Hepatocyte (in vitro differentiated cells): ENCODE measurements at places on chromosomes 16 and 17. TPM values are rescaled to one million over a fixed set of nuclear protein-coding genes. Genes with fewer than 3 reads are reported as not detected.
A peak's percentile ranks its signal among the peaks of the same experiment; 100 is the strongest.

DNA sequence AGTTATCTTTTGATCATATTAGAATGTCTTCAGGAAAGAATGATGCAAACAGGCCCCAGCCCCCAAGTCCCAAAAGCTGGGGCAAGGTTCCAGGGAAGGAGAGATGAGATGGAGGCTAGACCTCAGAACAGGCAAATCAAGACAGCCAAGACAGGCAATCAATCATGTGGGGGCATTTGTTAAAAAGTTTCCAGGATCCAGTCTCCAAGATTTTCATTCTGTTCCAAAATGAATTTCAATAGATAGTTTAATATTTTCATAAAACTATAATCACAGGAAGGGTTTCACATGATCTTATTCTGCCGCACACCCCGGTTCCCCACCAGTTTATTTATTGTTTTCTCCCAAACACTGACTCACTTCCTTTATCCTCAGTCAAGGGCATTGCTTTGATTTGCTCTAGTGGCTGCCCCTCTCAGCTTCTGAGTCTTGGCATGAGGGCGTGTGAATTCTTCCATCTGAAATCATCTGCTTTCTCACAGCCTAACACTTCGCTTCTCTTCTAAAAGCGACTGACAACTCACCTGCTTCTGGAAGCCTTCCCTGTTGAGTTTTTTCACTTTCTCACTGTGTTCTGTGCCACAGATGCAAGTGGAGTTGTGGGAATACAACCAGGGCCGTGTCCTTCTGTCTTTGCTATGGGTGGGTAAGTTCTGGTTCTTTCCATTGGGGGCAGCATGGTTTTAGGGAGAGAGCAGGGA is 12.2 kb upstream of the TERF2 start:
- H3K36me3 ChIP-seq: no peaks in the 10 kb centered on the region
- peaks cover 15% of the 10 kb centered on the region for H3K4me1 ChIP-seq
- peak; percentile 79 for DNase-seq
- H3K27ac ChIP-seq: peak overlapping the region; percentile 93

DNA sequence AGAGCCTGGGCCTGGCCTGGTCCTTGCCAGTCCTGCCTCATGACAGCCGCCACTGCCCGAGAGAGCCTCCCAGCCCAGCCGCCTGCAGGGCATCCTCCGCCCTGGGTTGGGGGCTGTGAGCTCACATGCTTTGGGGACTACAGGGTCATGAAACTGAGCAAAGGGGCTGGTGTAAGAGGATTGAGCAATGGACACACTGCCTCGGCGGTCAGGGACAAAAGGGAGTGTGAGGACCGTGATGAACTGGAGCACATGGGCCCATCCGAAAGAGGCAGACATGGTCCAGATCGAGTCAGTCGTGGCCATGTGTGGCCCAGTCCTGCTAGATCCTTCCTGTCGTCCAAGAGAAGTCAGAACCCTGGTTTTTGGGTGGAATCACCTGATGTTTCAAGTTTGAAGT is 52.3 kb downstream of the GSG1L start:
- no peaks in the 10 kb centered on the region for H3K36me3 ChIP-seq
- no peak overlapping the region for H3K27ac ChIP-seq
- no peak overlapping the region for H3K4me3 ChIP-seq
- no peak for DNase-seq
- H3K27me3 ChIP-seq: no peaks in the 10 kb centered on the region
- no peaks in the 10 kb centered on the region for H3K4me1 ChIP-seq

GRCh38 chr16:87141402-87141801 is 175.8 kb downstream of the C16orf95 start:
- H3K4me1 ChIP-seq: no peaks in the 10 kb centered on the region
- DNase-seq: no peak
- no peaks in the 10 kb centered on the region for H3K27me3 ChIP-seq
- H3K36me3 ChIP-seq: no peaks in the 10 kb centered on the region

DNA sequence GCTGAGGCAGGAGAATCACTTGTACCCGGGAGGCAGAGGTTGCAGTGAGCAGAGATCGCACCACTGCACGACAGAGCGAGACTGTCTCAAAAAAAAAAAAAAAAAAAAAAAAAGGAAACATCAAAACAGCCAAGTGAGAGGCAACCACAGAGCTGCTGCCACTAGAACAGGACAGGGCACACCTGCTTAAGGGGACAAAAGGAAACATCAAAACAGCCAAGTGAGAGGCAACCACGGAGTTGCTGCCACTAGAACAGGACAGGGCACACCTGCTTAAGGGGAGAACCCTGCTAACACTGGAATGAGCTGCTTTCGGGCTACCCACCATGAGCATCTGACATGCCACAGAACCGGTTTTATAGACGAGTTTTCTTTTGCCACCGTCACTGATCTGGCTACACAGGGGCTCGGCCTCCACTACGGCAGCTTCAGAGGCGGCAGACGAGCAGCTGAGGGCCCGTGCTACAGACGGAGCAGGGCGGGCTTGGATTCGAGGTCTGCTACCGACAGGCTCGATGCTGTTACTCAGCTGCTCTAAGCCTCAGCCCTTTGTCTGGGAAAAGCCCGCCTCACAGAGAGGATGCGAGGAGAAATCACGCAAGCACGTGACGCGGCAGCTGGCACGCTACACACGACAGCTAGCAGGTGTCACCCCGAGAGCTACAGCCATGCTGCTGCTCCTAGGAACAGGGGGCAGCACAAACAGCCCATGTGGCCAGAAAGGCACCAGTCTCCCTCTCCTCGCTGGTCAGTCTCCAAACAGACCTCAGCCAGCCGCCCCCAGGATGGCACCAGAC is 2.0 kb downstream of the P4HB start:
- peaks cover 27% of the 10 kb centered on the region for H3K4me1 ChIP-seq
- H3K4me3 ChIP-seq: peak overlapping the region; percentile 97
- H3K27ac ChIP-seq: peak overlapping the region; percentile 90
- no peaks in the 10 kb centered on the region for H3K27me3 ChIP-seq
- H3K36me3 ChIP-seq: no peaks in the 10 kb centered on the region
- no peak for DNase-seq

DNA sequence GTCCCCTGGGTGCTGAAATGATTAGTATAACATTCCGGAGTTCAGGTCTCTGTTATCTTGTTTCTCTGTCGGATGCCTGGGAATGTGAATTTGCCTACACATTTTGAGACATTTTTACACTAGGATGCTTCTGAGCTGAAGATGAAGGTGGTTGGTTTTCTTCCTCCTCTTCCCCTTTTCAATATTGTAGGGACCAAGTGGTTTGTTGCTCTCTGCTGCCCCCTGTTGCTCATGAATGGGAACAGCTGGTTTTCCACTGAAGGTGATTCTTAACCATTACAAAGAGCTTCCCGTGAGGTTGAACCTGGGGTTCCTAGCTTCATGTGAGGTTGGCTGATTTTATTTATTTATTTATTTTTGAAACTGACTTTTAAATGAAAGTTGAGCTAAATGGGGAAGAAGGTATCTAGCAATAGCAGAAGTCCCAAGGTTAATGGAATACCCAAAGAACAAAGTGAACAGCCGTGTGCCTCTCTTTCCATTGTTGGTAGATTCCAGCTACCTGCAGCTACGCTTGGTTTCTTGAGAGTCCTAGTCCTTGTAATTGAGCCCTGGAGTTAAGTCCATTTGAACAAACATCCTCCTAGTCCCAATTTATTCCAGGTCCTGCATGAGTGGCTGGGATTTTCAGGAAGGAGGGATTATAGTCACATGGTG is 983.9 kb upstream of the EEF2KMT start:
- no peaks in the 10 kb centered on the region for H3K36me3 ChIP-seq
- no peaks in the 10 kb centered on the region for H3K4me1 ChIP-seq
- H3K27me3 ChIP-seq: no peaks in the 10 kb centered on the region
- no peak overlapping the region for H3K27ac ChIP-seq

DNA sequence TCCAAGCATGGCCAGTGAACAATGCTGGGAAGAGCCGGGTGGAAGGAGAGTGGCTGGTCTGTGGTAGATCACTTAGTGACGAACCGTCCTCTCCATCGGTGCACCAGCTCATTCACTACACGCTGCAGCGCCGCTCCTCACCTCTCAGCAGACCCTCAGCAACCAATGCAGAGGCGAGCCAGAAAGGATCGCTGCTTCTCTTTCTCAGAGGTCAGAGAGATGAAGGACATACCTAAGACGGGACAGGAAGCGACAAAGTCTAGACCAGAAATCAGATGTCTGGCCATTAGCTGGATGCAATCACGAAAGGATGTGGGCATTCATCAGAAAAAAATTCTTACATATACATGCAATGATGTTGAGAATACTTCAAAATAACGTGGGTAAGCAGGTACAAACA is 26.9 kb downstream of the NSMCE1 start:
- H3K27me3 ChIP-seq: no peaks in the 10 kb centered on the region
- no peak overlapping the region for H3K4me3 ChIP-seq
- no peak for DNase-seq
- peaks cover 14% of the 10 kb centered on the region for H3K4me1 ChIP-seq
- H3K27ac ChIP-seq: peak overlapping the region; percentile 73

DNA sequence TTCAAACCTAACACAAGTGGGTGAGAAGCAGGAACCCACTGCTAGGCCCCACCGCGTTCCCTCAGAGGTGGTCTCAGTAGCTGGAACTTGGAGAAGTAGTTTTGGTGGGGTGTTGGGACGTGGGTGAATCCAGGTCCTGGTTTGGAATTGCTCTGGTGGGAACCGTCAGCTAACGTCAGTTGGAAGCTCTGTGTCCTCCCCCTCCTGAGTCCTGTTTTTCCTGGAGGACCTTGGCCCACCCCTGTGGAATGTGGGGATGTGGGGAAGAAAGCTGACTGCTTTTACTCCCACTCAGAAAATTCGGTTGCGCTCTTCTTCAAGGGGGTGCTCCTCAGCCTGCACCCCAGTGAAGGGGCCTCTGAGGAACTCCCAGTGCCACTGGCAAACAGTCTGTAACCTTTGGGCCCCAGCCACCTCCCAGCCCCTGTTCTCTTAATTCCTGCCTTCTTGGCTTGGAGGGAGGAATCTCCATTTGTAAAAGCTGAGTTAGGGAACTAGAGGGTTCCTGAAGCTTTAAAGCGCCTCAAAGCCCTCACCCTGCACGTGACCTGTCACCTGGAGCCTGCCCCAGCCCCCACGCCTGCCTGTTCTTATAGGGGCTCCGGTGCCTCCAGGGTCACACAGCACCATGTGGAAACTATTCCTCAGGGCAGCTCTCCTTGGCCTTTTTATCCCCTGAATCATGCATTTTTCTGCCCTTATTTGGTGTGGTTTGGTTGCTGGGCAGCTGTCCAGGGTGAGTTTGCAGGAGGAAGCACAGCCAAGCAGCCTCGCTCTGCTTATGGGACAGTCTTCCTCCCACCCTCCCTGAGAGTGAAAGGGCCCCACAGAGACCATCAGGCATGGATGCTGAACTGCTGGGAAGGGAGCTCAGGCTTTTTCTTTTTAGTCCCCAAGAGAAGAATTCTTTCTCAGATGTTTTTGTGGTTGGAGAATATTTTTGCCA is 16.2 kb upstream of the NAGLU start:
- H3K4me1 ChIP-seq: peaks cover 53% of the 10 kb centered on the region
- no peak overlapping the region for H3K4me3 ChIP-seq

DNA sequence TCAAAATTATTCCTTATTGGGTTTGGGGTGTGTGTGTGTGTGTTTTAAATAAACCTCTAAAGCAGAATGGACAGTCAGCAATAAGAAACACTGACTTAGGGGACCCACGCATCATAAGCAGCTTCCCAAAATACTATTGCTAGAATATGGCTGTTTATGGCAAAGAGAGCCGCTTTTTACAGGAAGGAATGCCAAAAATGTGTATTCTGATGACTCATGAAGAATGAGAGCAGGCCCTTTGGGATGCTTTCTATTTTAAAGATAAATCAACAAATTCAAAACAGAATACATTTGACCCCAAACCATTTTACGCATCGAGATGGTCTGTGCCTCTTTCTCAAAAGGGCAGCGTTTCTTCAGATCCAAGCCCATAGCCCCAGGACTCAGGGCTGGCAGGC is 37.5 kb downstream of the ARHGAP17 start:
- no peaks in the 10 kb centered on the region for H3K27me3 ChIP-seq
- peak overlapping the region; percentile 49 for H3K27ac ChIP-seq
- no peak overlapping the region for H3K4me3 ChIP-seq

DNA sequence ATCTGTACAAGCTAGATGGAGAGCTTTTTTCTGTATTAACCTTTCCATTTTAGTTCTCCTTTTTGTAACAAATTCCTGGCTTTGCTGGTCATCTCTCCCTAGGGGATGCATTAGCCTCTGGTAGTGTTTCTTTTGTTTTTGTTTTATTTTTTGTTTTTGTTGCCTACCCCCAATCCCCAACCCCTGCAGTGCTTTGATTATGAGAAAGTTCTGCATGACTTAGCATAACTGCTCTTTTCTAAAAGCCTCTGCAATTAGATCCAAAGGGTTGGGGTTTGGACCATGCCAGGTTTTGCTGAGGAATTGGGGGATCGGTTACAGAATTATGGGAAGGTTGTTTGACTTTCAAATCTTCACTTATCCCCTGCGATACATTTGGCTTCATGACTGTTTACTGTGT is 98.2 kb downstream of the ADAMTS18 start:
- no peak overlapping the region for H3K27ac ChIP-seq
- no peak overlapping the region for H3K4me3 ChIP-seq
- H3K36me3 ChIP-seq: no peaks in the 10 kb centered on the region

DNA sequence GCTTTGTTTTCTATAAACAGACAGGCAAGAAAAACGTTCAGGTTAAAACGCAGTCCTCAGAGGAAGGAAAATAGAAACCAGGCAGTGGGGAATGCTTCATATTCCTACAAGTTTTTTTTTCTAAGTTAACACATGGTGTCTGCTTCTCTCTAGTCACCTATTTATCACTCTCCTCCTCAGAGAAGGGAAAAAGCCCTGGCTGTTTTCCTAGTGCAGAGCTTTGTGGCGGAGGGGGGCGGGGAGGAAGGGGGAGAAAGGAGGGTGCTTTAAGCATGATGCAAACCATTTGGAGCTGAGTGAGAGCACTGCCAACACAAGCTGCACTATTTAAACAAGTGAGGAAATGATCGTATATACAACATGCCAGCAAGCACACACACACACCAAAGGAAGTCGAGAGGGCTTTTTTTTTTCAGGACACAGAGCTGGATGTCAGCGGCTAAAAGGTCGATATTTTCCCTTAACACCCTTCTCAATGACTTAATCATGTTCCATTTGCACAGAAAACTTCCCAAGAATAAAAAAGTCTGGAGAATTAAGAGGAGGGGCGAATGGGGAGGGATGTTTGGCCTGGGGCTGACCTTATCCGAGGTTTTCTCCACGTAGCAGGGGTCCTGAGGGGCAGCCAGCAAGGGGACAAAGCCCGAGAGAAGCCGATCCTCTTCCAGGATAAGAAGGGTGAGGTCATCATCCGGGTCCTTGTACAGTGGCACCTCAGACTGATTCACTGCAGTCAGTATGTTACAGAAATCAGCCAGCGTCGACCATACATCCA is 117.4 kb downstream of the HIC1 start:
- H3K27me3 ChIP-seq: no peaks in the 10 kb centered on the region
- H3K4me1 ChIP-seq: peaks cover 53% of the 10 kb centered on the region
- no peak overlapping the region for H3K4me3 ChIP-seq
- no peaks in the 10 kb centered on the region for H3K36me3 ChIP-seq
- peak overlapping the region; percentile 90 for H3K27ac ChIP-seq

DNA sequence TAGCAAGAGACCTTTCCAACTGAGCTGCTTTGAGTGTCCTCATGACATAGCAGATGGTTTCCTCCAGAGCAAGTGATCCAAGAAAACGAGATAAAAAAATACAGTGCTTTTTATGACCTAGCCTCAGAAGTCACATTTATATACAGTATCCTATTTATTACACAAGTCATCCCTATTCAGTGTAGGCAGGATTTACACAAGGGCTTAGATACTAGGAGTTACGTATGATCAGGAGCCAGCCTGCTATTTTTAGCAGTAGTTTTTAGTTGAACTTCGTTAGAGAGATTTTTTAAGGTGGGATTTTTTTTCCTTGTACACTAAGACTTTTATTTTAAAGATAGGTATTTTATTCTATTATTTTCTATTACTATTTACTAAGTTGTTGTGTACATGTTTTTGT is 58.4 kb downstream of the PHKB start:
- no peak overlapping the region for H3K4me3 ChIP-seq
- no peak overlapping the region for H3K27ac ChIP-seq
- H3K27me3 ChIP-seq: no peaks in the 10 kb centered on the region

The HYDIN gene
- 0.52 and 0.67 TPM in 2 replicates for total RNA-seq

The CA5A gene
- total RNA-seq: 1.7 and 1.9 TPM in 2 replicates

The ALOXE3 gene
- total RNA-seq: 0.48 and 0.77 TPM in 2 replicates

The BEAN1 gene
- total RNA-seq: 0.63 and 0.68 TPM in 2 replicates
